ENCODE measurements at places on chromosomes 2 and 18.

GRCh38 chr2:30472326-30472725, 25.3 kb downstream of the LCLAT1 start:
- DNase-seq: no peak

- no peak for DNase-seq
Observed at GRCh38 chr18:62844850-62845643, 129.7 kb downstream of the PHLPP1 start.

DNA sequence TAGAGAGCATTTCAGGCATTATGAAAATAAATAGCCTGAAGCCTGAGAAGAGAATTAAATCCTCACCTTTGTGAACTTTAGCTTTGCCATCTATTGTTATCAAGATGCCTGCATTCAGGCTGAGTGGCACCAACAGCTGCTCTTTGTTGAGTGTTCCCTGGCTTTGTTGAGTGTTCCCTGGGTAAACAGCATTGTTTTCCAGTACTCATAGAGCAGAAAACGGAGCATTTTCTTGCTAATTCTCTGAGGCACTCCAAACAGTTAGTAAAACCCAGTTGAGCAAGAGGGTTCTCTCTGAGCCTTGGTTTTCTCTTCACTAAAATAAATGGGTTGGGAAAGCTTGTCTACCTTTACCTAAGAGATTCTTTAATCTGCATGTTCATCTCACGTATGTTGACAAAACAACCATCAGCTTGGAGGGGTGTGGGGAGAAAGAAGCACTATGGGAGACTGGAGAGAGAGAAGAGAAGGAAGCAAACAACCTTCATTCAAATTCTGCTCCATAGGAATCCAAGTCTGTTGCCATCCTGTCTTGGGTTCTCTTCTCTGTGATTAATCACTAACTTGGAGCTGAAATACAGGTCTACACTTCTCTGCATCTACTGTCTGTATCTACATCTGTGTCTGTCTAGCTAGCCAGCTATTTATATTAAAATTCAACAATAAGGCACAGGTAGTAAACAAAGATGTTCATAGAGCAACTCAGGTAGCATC, 567.0 kb upstream of the SOX11 start:
- no peak for DNase-seq

- no peak for DNase-seq
Observed at GRCh38 chr2:9235147-9236044, 28.8 kb downstream of the ASAP2 start.

- peak; percentile 34 for DNase-seq
Observed at GRCh38 chr2:47043142-47043890, 111.8 kb downstream of the STPG4 start.

Data from retina (tissue), 1 donor.